CD4-positive, alpha-beta T cell treated with Interleukin-12 subunit alpha and Interleukin-12 subunit beta, for 1 hour (primary cell): ENCODE measurements at places on chromosomes 12 and 14.

DNA sequence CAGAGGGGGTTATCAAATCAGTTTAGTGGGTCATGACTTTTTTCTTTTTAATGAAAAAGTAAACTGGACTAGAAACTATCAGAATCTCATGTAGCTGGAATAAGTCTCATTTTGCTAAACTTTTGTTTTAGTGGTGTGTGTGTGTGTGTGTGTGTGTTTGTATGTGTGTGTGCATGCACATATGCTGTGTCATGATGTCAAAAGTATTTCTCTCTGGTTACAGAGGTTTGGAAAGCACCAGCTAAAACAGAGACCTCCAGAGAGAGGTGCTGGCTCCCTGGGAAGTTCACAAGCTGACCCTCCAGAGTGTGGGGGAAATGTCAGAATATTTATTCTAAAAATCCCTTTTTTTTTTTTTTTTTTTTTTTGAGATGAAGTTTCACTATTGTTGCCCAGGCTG, 114.7 kb downstream of the LGMN start:
- no peak for DNase-seq

- no peak for DNase-seq
Measured at GRCh38 chr14:77245820-77246219, 25.2 kb downstream of the NGB start.

- DNase-seq, result no peak
Measured at GRCh38 chr12:13116259-13116658, 12.8 kb upstream of the GSG1 start.

DNA sequence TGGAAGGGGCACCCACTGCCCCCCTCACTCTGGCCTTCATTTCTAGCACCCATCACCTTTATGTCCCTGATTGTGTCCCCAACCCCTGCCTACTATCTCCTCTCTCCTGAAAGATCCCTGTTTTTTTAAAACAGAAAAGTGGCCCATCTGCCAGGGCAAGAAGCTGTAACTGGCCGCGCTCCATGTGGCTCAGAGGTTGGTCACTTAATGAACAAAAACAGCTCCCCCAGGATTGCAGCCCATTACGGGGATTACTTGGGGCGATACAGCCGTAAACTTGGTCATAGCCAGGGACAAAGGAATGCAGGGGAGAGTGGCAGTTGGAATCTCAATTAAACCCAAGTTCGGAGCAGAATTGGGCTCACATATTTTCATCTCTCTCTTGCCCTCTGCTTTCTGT, 34.8 kb upstream of the VSX2 start:
- DNase-seq, result no peak

DNA sequence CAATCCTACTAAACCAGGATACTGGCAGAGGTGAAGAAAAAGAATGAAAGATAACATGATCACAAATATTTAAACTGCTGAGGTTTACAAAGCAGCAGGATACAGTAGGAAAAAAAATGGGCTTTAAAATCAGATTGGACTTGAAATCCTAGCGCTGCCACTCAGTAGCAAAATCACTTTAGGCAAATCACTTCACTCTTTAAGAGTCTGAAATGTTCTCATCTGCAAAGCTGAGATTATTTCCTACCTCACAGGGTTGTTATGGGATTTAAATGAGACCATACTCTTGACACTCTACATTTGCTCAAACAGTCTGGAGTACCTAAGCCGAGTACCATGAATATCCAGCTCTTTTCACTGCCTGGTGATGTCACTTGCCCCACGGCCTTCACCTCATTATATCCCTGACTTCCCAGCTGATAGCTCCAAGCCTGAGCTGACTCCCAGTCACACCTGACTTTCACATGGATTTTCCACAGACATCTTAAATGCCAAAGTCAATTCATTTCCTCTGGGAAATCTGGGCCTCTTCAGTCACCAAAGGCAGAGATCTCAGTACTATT, 60.2 kb downstream of the UBR7 start:
- no peak for DNase-seq

DNA sequence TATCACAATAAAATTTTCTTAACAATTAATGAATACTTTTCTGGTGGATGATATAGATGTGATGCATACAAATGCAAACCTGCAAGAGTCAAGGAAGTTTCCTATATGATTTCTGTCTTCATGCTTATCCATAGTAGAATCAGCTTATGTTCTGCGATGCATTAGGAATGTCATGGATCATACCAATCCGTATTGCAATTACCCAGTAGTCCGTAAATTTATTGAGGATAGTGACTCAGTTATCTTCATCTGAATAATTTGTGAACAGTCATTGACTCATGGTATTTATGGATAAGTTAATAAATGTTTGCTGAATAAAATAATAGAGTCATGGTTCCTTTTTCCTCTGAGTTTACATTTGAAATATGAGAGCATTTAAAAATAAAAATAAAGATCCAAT, 483.4 kb downstream of the LRFN5 start:
- DNase-seq, result no peak
